Skeletal muscle cell (primary cell): ENCODE measurements at places on chromosomes 4 and X.

- no peak for DNase-seq
Observed at GRCh38 chr4:116092961-116093360, 979.5 kb upstream of the NDST4 start.

- no peak for DNase-seq
Observed at GRCh38 chrX:118847676-118848075, 24.1 kb downstream of the ZCCHC12 start.

DNA sequence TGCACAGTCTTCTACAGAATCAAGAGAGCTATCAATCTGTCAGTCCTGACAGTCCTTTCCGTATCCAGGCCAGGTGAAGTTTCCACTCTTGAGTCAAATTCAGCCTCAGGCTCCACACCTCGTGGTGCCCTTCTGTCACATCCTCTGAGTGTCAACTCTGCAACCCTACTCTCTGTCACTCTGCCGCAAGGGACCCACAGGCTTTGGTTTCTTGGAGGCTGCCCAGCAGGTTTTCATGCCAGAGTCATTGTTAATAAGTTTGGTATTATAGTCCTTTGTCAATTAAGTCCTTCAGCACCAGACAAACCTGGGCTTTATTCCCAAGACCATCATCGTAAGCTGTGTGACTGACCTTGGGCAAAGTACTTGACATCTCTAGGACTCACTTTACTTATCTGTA is 83.4 kb upstream of the KLHL13 start:
- no peak for DNase-seq

DNA sequence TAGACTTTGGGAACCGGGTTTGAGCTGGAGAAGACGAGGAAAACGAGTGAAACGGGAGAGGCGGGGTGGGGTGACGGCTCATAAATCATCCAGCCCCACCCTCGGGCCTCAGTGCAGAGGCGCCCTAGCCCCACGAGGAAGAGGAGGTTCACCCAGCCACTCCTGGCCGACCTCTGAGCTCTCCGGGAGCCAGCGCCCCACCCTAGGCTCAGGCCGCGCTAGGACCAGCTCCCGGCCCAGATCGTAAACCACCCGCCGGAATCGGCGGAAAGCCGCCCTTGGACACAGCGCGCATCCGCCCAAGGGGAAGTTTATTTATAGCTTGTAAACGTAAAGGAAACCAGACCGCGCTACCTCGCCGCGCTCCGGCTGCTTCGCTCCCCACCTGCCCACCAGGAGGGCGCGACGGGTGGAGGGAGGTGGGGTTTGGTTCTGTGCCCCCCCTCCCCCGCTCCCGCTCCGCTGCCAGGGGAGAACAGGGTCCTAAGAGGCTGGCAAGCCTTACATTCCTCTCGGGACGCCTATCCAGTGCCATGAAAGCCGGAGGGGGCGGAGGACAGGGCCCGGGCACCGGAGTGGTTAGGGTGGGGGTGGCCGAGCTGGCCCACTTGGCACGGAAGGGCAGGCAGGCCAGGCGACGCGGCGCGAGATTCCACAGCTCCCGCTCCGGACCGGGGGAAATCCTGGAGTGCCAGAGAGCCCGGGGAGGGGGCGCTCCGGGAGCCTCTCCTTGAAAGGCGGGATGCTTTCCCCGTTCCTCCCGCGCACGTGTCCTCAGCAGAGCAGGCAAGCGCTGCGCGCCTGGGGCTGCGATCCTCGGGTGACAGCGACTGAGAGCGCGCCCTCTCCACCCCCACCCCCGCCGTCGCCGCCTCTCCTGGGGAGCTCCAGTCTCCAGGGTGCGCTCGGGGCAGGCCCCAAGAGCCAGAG is 84.2 kb downstream of the BCOR start:
- DNase-seq: no peak

- no peak for DNase-seq
Observed at GRCh38 chr4:181908168-181908567, 335.0 kb upstream of the TENM3 start.

DNA sequence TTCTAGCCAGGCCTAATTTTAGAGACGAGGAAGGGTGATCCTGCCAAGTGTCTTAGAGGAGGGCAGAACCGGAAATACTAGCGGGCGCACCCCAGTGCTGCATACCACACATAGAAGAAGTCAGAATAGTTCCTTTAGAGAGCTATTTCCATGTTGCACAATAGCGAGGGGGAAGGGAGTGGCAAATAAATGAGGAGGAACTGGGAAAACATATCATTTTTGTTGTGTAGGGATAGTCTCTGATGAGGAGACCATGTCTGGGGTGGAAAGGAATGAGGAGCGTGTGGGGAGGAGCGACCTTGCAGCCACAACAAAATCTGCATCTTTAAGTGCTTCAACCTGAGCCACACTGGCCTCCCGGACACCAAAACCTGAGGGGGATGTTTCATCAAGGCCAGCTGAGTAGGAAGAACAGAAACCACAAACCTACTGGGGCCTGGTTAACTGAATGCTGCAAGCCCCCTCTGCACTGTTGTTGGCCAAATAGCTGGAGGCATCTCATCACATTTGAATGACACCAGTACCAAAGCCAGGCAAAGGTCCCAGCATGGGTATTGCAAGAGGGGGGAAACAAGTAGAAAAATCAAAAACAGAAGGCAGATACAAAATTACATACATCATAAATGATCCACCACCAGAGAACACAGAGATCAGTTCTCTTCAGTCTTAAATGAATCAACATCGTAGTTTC is 26.7 kb upstream of the C1QTNF7 start:
- DNase-seq: peak; percentile 76

DNA sequence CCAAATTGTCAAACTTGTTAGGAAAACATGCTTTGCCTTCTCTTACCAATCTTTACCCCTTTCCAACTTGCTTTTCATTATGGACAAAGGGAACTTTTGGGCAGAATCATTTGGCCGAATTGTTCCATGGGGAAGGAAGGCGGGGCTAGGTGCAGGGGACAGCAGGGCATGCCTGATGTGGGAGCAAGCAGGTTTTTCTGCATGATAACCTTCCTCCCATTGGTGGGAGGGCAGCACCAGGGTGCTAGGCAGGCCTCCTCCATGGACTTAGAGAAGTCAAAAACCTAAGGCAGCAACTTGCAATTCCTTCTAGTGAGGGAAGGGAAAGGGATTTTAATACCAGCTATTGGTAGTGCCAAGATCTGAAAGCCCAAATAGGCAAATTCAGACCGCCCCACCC is 260.5 kb downstream of the MAPK10 start:
- no peak for DNase-seq

GRCh38 chrX:108795240-108795639 is 58.9 kb upstream of the IRS4 start:
- no peak for DNase-seq

DNA sequence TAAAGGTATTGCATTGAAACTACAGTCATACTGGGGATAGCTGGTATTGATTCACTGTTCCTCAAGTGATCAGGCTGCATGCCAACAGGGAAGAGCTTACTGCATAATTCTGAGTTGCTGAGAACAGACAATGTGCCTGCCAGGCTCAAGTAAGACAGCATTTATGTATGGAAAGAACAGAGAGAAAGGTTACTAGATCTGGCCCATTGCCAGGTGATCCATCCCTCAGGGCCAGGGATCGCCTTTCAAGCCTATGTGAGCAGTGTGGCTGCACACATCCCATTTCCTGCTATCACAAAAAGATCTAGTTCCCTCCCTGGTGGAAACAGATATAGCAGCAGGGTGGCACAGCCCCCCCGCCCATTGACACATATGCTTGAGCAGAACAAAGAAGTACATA is 254.0 kb downstream of the TMA16 start:
- peak; percentile 13 for DNase-seq

GRCh38 chr4:41069257-41069656 is 145.1 kb downstream of the APBB2 start:
- no peak for DNase-seq

GRCh38 chr4:164892018-164892417 is 15.0 kb downstream of the APELA start:
- DNase-seq: no peak

DNA sequence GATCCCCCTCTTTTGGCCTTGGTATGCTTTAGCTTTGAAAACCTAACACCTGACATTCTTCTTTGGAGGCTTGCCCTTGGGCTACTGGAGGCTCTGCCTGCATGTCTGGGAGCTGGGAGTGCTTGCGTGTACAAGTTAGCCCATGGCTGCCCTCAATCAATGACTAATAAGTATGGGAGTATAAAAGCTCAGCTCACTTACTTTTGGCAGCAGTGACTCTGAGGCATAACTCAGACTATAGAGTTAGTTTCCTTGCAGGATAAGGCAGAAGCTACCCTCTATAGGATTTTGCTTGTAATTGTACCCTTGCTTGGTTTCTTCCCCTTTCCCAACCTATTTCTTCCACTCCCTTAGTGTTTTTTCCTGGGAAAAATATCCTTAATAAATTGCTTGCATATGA is 247.9 kb downstream of the PPP1R2C start:
- DNase-seq: peak; percentile 12

- DNase-seq: no peak
Observed at GRCh38 chr4:47939456-47939855, 25.1 kb upstream of the NFXL1 start.

DNA sequence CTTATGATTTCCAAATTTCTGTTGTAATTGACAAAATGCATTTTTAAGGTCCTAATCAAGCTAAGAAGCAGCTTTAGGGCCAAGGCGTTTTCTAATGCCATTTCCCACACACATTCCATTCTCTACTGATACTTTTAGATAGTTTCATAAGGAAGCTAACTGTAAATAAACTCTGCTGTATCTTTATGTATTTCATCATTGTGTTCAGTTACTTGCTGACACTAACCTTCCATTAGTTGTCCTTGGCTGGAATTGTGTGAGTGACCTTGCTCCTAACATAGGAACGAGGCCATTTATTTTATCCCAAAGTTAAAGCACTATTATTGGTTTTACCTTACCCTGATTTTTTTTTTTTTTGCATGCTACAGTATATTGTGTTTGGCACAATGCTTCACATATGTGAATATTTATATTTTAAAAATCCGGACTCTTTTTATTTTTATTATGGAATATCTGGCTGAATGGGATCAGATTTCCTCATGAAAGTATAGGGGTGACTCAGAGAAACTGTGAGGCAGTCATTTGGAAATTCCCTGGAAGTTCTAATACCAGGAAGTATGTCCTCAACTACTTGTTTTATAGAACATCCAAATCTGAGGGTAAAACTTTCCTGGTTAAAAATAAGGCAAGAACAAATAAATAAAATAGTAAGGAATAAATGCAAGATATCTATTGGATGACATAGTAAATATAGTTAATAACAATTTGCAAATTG is 62.7 kb upstream of the SORBS2 start:
- no peak for DNase-seq

DNA sequence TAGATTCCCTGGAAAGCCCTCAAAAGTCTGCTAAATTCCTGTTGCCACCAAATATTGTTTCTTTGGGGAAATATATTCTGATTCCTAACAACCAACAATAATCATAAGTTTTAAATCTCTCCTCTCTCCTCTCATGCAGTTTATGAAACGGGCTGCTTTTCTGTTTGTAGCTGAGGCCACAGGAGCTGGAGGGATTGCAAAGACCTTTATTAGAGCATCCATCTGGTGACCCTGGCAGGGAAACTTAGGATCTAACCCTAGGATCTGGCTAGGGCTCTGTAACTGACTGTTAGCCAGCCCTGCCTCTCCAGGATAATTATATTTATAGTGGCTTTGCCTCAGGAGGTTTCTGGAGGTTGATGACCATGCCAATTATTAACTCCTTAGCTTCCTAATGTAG is 56.9 kb downstream of the SMAD1 start:
- DNase-seq: no peak

GRCh38 chr4:73943555-73943954 is 38.3 kb downstream of the PF4 start:
- DNase-seq: no peak

DNA sequence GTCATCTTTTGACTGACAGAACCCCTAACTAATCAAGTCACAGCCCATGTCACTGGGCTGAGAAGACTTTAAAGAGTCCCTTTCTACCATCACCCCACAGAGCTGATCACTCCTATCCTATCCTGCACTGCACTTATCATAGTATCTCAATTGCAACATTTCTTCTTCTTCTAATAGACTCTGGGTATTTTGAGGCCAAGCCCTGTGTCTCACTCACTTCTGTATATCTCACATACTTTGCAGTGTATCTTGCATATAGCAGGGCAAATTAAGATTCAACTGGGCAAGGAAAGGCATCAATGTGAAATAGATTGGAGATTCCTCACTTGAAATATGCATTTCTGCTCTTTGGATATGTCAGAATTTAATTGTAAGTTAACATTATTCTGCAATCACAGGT is 531.5 kb upstream of the SLIT2 start:
- DNase-seq: no peak

- DNase-seq: peak; percentile 48
Observed at GRCh38 chr4:153114771-153115321, 89.4 kb upstream of the TRIM2 start.

DNA sequence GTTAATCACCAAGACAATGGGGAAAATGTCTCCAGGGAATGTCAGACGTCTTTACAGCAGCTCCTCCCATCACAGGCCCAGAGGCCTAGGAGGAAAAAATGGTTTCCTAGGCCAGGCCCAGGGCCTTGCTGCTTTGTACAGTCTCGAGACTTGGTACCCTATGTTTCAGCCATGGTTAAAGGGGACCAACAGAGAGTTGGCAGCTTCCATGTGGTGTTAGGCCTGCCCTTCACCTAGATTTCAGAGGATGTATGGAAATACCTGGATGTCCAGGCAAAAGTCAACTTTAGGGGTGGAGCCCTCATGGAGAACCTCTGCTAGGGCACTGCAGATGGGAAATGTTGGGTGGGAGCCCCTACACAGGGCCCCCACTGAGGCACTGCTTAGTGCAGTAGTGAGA is 38.5 kb downstream of the ABCG2 start:
- no peak for DNase-seq

GRCh38 chr4:134762053-134762452 is 560.5 kb upstream of the PABPC4L start:
- DNase-seq: no peak

- no peak for DNase-seq
Observed at GRCh38 chrX:16804923-16805464, 18.7 kb downstream of the TXLNG start.

DNA sequence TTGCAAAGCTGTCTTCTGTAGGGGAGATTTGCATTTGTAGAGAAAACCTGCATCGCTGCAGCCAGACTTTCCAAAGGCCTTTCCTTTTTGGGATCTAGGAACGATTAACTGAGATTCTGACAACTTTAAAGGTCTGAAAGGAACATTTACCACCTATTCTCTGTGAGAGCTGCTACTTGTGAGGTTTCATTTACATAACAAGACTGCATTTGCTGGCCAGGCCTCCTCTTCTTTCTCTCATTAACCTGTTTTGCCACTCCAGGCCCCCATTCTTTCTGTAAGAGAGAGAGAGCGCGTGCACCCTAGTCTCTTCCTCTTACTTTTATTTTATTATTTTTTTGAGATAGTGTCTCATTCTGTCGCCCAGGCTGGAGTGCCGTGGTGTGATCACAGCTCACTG is 31.6 kb downstream of the TMEM31 start:
- no peak for DNase-seq

DNA sequence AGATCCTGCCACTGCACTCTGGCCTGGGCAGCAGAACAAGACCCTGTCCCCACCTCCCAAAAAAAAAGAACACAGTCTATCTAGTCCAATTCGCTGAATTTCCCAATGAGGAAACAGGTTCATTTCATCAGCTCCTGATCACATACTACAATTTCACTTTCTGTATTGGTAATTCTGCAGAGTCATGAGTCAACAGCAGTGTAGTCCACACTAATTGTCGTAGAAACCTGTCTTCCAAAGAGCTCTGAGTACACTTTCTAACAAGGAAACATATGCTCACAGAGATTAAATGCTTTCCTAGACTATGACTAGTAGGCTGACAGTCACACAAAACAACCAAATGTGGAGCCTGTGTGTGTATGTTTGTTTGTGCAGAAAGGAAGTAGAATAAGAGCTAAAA is 91.9 kb downstream of the GPC4 start:
- no peak for DNase-seq
